ENCODE measurements at places on chromosomes 13 and 19.

DNA sequence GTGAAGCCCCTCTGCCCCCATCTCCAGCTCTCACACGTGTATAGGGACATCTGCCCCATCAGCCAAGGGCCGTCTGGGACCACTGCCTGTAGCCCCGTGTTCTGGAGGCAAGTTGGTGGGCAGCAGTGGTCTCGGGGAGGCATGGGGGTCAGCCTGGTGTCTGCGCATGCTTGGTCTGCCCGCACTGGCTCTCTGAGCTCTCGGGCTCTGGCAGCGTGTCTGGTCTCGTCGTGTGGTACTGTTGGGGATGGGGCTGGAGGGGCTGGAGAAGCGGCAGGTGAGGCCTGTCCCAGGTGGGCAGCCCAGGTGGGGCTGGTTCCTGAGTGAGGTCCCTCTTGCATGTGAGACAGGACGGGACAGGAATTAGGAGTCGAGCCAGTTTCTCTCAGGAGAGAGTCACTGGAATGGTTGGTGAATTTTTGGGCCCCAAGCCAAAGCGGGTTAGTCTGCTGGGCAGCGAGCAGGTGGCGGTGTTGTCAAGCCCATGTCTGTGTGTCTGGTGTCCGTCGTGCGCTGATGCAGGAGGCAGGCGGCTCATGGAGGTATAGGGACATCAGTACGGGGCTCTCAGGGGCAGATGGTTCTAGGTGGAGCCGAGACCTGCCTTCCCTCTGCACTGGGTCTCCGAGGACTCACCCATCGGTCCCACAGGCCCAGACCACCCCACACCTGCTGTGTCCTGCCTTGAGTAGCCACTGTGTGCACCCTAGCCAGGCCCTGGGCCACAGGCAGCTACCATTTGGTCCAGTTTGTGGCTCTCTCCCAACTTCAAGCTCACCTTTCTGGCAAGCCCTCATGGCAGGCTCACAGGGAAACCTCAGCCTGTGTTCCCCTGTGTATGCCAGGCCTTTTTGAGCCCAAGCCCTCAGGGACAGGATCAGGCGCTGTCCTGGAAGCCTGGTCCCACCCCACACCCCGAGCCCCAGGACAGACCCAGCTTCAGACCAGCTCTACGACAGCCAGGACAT is 18.2 kb downstream of the COMP start:
- H3K4me3 ChIP-seq, result no peak overlapping the region
- H3K36me3 ChIP-seq, result no peaks in the 10 kb centered on the region
- DNase-seq, result no peak
- H3K27ac ChIP-seq, result peak overlapping the region; percentile 11
- peaks cover 2% of the 10 kb centered on the region for H3K4me1 ChIP-seq

- no peak overlapping the region for H3K27ac ChIP-seq
- H3K4me1 ChIP-seq, result peaks cover 11% of the 10 kb centered on the region
Observed at GRCh38 chr19:11025445-11025844, 63.8 kb upstream of the LDLR start.

- H3K4me3 ChIP-seq, result no peak overlapping the region
- no peak overlapping the region for H3K27ac ChIP-seq
- H3K27me3 ChIP-seq, result peaks cover 44% of the 10 kb centered on the region
- peaks cover 2% of the 10 kb centered on the region for H3K4me1 ChIP-seq
Observed at GRCh38 chr19:46133101-46133627, 8.7 kb upstream of the IGFL3 start.

- H3K27ac ChIP-seq, result no peak overlapping the region
- H3K4me1 ChIP-seq, result peaks cover 8% of the 10 kb centered on the region
- DNase-seq, result no peak
Observed at GRCh38 chr19:19552798-19553197, 14.7 kb downstream of the CILP2 start.

DNA sequence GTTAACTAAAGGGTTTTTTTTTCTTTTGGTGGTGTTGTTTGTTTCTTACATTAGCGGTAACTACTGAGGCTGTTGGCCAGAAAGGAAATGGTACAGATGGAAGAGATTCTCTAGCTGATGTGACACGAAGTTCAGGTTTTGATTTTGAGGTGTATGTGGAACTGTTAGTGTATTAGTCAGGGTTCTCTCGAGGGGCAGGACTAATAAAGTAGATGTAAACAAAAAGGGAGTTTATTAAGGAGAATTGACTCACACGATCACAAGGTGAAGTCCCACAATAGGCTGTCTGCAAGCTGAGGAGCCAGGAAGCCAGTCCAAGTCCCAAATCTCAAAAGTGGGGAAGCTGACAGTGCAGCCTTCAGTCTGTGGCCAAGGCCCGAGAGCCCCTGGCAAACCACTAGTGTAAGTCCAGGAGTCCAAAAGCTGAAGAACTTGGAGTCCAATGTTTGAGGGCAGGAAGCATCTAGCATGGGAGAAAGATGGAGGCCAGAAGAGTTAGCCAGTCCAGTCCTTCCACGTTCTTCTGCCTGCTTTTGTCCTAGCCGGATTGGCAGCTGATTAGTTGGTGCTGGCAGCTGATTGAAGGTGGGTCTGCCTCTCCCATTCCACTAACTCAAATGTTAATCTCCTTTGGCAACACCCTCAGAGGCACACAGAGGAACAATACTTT is 577.6 kb downstream of the EFNB2 start:
- no peaks in the 10 kb centered on the region for H3K4me1 ChIP-seq
- H3K36me3 ChIP-seq, result no peaks in the 10 kb centered on the region
- no peak overlapping the region for H3K27ac ChIP-seq
- no peaks in the 10 kb centered on the region for H3K27me3 ChIP-seq

DNA sequence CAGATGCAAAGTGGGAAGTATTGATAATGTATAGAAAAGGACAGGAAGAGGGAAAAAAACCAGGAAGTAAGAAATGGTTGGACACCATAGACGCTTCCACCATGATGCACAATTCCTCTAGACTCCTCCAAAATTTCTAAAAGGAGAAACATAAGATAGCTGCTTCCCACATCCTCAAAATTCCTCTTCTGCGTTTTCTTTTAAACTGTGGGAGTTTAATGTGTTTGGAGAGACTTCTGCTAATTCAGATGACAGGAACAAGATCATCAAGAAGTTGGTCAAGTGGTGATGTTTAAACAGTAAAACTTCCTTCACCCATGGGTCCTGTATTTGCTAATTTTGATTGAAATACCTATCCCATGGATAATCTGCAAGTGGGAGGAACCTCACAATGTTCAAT is 130.2 kb downstream of the IRS2 start:
- H3K36me3 ChIP-seq, result no peaks in the 10 kb centered on the region
- H3K27me3 ChIP-seq, result peaks cover 5% of the 10 kb centered on the region
- DNase-seq, result no peak
- H3K4me3 ChIP-seq, result no peak overlapping the region
- no peaks in the 10 kb centered on the region for H3K4me1 ChIP-seq

DNA sequence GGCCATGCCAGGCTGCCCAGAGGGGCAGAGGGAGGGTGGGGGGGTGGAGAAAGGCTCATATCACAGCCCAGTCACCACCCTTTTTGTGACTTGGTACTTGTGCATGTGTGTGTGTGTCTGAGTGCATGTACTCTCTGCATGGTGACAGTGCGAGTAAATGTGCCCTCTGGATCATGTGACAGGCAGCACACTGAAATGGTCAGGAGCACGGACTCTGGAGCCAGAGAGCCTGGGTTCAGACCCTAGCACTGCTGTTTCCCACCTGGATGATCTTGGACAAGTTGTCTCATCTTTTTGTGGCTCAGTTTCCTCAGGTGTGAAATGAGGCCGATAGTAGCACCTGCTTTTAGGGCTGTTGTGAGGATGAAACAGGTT is 2.0 kb downstream of the CIC start:
- peaks cover 49% of the 10 kb centered on the region for H3K4me1 ChIP-seq
- no peak for DNase-seq
- H3K36me3 ChIP-seq, result peaks cover 32% of the 10 kb centered on the region
- H3K27ac ChIP-seq, result no peak overlapping the region
- no peaks in the 10 kb centered on the region for H3K27me3 ChIP-seq

GRCh38 chr13:94620286-94620896 is 18.7 kb downstream of the GPR180 start:
- H3K36me3 ChIP-seq, result peaks cover 33% of the 10 kb centered on the region
- H3K4me1 ChIP-seq, result peaks cover 9% of the 10 kb centered on the region
- no peaks in the 10 kb centered on the region for H3K27me3 ChIP-seq
- H3K27ac ChIP-seq, result no peak overlapping the region
- peak; percentile 38 for DNase-seq

DNA sequence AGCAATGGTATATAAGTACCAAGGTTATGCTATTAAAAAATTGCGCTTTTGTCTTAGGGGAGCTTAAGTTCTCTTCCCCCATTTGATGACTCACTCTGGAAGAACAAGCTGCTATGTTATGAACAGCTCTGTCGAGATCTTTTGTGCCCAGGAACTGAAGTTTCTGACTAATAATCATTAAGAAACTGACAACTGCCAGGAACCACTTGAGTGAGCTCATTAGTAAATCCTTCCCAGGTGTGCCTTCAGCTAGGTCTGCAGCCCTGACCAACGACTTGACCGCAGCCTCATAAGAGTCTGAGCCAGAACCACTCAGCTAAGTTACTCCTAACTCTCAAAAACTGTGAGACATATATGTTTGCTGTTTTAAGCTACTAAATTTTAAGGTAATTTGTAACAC is 147.8 kb downstream of the SLITRK6 start:
- no peak overlapping the region for H3K27ac ChIP-seq
- H3K4me3 ChIP-seq, result no peak overlapping the region
- H3K4me1 ChIP-seq, result no peaks in the 10 kb centered on the region
- H3K36me3 ChIP-seq, result no peaks in the 10 kb centered on the region
- DNase-seq, result no peak
- no peaks in the 10 kb centered on the region for H3K27me3 ChIP-seq

GRCh38 chr13:26786651-26787295 is 26.2 kb upstream of the GPR12 start:
- no peak overlapping the region for H3K4me3 ChIP-seq
- DNase-seq, result no peak
- no peaks in the 10 kb centered on the region for H3K36me3 ChIP-seq
- peaks cover 20% of the 10 kb centered on the region for H3K4me1 ChIP-seq
- no peak overlapping the region for H3K27ac ChIP-seq

DNA sequence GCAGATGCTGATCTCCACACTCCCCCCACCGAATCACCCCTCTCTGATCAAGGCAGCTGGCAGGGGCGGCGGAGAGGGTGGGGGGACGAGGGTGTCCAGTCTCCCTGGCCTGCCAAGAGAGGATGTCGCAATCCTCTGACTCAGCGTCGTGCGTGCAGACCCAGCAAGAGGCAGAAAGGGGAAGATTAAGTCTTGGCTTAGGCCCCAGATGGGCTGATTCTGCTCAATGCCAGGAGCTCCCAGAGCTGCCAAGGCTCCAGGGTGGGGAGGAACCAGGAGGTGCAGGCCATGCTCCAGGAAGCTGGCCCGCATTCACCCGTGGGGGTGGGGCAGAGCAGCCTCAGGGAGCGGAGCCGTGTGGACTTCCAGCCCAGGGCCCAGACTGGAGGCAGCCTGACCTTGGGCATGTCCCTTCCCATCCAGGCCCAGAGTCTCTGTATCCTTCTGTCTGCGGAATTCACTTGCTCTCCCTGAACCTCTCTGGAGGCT is 6.6 kb upstream of the BCL3 start:
- H3K27ac ChIP-seq, result no peak overlapping the region
- no peaks in the 10 kb centered on the region for H3K36me3 ChIP-seq
- peaks cover 38% of the 10 kb centered on the region for H3K4me1 ChIP-seq
- DNase-seq, result no peak
- no peak overlapping the region for H3K4me3 ChIP-seq

DNA sequence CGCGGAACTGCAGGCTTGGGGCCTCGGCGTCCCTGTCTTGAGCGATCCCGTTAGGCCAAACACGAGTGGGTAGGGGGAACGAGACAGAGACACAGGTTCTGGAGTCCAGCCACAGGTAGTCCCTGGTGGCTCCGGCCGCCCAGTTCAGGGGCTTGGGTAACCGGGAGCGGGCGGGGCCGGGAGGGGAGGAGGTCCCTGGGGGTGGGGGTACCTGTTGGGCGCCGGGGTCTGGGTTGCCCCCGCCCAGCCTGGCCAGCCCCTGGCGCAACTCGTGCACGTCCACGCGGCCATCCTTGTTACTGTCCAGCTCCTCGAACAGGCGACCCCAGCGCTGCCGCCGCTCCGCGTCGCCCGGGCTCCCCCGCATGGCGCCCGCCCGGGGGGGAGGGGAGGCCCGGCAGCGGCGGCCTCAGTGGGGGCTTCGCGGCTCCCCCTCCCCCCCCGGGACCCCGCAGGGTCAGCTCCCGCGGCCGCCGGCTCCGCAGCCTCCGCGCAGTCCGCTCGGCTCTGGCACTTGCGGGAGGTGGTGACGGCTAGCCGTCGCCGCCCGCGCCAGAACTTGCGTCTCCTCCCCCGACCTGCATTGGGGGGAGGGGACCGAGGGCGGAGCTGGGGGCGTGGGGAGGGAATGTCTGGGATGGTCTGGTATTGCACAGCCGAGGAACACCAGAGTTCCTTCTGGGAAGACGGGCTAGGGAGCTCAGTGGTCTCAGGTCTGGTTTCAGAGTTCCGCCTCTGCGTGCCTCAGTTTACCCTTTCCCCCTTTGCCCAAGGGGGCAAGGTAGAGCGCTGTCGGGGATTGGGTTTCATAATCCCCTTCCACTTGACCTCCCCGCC is at the start of gene SLC25A23:
SLC25A23 (minus strand) TSS at position 531 of the 837 bp plus-strand sequence; CDS start at position 367, 164 bp downstream.
- DNase-seq, result peak; percentile 70
- H3K27ac ChIP-seq, result peak within 1 kb of the TSS; percentile 92
- peaks cover 25% of the 10 kb centered on the region for H3K36me3 ChIP-seq

GRCh38 chr19:44924243-44924725 is 9.9 kb downstream of the APOC1 start:
- peaks cover 8% of the 10 kb centered on the region for H3K4me1 ChIP-seq
- no peak for DNase-seq
- no peak overlapping the region for H3K27ac ChIP-seq
